ENCODE measurements at places on chromosomes 5 and 9.

- no peak for DNase-seq
Observed at GRCh38 chr5:125961150-125961549, 462.1 kb upstream of the GRAMD2B start.

- DNase-seq: peak; percentile 44
Observed at GRCh38 chr5:158074992-158075769, 216.2 kb upstream of the CLINT1 start.

GRCh38 chr9:74379718-74380117 lies 117.4 kb upstream of the RORB start:
- no peak for DNase-seq

DNA sequence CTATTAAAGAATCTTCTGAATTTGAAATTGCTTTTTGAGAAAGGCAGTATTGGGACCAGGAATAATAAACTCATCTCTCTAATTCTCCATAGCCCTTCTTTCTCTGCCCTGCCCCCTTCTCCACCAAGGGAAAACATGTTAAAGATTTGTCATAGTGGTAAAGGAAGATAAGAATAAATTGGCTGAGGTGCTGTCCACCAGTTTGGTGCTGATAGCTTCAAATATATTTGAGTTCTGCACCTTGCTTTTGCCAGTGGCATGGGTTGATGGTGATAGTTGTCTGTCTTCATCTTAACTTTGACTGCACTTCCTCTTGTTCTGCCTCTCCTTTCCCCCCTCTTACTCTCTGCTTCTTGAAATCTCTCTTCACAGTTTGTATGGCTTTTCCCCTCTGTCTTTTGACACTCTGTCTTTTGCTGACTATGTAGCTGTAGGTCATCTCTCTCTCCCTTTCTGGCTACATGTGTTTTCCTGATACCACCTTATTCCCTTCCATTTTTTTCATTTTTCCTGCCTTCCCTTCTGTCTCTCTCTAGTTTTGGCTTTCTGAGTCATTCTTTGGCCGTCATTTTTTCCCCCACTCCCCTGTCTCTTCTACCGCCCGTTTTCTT lies 56.6 kb downstream of the NDUFS4 start:
- DNase-seq: no peak

GRCh38 chr5:103565719-103566118 lies 3.1 kb upstream of the NUDT12 start:
- DNase-seq: no peak

- peak; percentile 30 for DNase-seq
Observed at GRCh38 chr5:16740811-16741392, 124.1 kb upstream of the RETREG1 start.

DNA sequence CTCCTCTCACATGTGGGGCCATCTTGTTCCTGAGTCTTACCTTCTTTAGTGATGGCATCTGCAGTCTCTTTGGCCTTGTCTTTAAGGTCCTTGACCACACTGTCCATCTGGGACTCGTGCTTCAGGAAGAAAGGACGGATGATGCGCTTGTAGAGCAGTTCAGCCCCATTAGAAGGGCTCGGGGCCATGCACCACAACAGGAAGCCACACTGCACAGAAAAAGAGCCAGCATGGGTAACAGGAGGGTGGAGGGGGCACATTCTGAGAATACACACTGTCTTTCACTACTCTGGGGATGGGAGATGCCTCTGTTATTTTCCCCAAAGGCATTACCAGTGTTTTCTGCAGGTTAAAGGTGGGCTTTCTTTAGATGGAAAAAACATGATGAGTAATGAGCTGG lies 25.9 kb downstream of the SRP19 start:
- DNase-seq: no peak

- DNase-seq: no peak
Observed at GRCh38 chr9:138112791-138113600, 235.4 kb downstream of the CACNA1B start.

DNA sequence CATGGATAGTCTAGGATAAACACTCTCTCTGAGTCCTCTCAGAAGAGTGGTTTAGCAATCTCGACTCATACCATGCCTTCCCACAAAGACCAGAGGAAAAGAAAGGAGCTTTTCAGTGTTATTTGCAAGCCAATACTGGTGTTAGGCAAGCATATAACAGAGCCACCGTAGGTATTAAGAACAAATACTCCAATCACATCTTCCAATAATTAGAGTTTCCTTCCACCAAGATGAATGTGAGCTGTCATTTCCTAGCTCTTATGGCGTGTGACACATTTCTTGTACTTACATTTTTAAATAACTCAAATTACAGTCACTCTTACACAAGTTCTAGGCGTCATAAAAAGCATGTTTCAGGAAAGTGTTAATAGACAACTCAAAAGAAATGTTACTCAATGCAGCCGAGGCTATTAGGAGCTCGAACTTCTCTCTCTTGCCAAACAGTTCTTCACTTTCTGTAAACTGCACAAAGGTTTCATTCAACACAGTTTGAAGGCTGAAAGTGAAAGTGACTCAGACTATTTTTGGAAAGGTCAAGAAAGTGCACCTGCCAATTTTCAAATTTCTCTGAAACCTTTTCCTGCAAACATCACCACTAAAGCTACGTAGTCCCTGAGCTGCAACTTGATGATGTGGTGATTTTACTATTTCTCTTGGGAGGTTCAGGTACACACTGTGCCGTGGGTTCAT lies 153.8 kb downstream of the AUH start:
- DNase-seq: peak; percentile 69

DNA sequence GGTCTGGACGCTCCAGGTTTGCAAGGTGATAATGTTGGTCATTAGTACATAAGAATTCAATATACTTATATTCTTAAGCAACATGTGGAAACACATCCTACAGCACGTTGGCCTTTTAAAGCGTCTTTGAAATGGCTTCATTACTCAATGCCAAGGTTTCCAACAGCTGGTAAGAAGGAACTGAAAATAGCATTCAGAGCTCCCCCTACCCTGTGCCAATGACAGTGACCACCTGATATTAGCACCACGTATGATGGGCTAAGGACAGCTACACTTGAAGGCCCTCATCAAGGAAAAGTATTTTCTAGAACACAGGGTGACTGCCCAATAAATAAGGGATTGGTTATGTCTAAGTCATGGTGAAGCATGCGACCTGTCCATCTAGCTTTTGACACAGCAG lies 9.9 kb downstream of the ZNF622 start:
- DNase-seq: no peak

- no peak for DNase-seq
Observed at GRCh38 chr5:111743512-111743911, 13.5 kb downstream of the NREP start.

DNA sequence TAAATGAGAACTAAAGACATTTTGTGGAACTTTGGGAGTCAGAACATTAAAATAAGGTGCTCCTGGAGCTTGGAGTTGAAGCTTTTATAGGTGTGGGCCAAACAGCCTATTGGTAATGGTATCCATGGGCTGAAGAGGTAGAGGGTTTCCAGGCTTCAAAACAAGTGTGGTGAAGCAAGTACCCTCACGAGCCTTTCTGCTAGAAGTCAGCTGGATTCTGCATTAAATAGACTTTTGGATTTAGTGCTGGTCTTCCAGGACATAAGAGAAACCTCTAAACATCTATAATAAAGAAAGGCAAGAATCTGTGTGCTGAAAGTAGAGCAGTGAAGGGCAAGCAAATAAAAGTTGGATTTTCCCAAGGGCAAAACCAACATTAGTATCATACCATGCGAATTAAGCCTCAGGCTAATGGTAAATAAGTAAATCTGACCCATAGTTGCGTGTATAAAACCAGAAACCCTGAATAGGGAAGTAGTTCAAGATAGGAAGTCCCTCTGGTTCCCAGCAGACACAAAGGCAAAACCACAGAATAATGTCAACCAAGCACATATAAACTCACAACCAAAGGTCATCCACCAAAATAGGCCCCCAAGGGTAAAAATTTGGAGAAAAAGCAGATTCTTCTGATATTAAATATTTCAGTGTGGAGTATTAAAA lies 306.3 kb downstream of the TLE4 start:
- no peak for DNase-seq

DNA sequence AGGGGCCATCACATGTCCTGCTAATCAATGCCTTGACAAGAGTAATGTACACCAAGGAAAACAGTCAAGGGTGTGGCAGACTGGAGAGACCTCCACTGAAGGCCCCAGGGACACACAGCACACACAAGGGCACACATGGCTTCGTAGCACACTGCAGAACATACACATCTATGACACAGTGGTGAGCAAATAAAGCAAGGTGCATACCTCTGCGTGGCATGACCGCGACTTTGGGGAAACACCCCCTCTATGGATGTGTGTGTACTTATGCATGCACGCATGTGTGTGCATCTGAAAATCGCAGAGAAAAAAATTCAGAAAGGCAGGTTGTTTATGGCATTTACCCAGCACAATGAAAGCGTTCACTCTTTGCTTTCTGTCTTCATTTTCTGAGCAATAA lies 20.5 kb downstream of the SEMA4D start:
- no peak for DNase-seq

- DNase-seq: no peak
Observed at GRCh38 chr5:132484391-132484725, 6.2 kb downstream of the IRF1 start.

DNA sequence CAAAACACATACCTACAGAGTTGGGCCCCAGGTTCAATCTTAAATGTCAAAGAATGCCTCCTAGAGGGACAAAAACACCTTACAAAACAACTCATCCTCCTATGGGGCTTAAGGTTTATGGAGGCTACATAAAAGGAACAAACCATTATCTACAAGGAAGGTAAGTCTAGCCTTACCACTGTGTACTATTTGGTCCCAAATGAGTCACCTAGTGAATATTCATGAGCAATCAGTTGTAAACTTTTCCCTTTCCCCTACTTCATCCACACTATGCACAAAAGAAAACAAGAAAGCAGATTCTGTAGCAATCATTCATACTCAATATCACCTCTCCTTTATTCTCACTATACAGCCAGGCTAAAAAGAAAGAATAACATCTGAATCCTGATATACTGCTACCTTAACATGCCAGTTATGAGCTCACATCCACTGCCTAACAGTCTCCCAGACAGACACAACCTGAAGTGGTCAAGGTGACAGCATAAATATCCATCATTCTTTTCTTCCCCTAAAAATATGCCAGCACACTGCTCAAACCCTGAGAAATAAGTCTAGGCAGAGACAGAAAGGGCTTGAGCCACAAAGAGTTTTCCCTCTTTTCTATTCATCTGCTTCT lies 6.2 kb downstream of the OXCT1 start:
- DNase-seq: peak; percentile 19

DNA sequence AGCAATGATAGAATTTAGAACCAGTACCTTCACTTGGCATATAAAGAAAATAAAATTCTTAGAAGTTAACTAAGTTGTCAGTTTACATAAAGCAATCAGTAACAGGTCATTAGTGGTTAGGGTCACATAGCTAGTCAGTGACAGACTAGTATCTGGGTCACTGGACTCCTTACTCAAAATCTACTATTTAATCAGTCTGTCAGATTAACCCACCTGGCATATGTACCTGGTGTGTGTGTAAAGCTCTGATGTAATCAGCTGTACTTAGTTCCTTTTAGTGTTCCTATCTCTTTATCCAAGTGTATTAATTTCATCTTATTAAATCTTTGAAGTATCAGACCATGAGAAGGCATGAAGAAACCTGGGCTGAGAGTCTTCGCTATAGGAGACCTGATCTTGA lies 7.3 kb downstream of the CEP78 start:
- no peak for DNase-seq

GRCh38 chr5:126126574-126126973 lies 296.6 kb upstream of the GRAMD2B start:
- no peak for DNase-seq

DNA sequence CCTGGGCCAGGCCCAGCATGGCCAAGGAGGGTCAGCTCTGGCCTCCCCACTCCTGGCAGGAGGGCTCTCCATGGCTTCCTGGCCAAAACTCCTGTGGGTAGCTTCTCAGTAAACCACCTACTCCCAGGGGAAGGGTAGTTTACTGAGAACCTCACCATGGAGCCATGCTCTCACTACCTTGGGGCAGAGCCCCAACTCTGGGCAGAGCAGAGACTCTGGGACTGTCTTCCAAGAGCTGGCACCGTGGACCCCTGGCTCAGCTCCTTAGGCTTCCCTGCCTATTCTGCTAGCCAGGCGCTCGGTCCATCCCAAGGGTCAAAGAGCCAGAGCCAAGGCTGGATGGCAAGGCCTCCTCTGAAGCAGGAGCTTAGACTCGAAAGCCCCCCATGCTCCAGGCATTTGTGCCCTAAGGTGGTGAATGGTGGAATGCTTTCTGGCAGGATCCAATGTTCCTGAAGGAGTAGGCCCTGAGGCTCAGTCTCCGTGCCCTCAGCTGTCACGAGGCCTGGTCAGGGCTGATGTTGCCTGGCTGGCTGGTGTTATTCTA lies 19.6 kb downstream of the TCF7 start:
- no peak for DNase-seq

DNA sequence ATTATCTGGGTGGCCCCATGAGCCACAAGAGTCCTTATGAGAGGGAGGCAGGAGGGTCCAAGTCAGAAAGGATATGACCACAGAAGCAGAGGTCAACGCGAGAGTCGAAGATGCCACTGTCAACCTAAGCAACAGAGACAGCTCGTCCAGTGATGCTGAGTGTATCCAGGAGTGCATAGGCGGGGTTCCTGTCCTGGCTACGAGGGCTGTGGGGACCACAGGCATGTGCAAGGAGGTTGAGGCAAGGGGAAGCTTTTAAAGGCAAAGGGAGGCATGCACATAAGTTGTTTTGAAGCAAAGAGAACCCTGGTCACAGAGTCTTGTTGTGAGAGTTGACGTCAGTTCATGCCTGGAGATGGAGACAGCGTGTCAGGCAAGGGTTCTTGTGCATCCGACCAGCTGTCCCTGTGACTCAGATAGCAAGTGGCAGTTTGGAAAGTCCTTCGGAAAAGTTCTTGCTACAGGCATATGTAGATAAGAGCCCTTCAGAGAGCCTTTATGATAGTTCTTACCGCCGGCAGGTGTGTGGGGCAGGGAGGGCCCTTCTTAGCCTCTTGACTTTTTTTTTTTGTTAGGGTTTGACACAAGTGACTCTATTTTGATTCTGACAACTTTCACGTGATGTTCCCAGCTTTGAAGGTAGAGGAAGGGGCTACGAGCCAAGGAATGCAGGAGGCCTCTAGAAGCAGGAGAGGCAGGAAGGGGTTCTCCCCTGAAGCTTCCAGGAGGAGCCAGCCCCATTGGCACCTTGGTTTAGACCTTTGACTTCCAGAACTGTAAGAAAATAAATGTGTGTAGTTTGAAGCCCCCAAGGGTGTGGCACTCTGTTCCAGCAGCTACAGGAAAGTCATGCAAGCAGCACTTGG lies 66.0 kb upstream of the FCN1 start:
- no peak for DNase-seq

- DNase-seq: no peak
Observed at GRCh38 chr5:62708481-62709325, 130.1 kb downstream of the LRRC70 start.

GRCh38 chr5:67732471-67732870 lies 483.1 kb upstream of the PIK3R1 start:
- no peak for DNase-seq

- DNase-seq: no peak
Observed at GRCh38 chr5:14665101-14665822, 744 bp downstream of the OTULIN start.
